Endothelial cell (in vitro differentiated cells): ENCODE measurements at places on chromosomes 16 and 17.

DNA sequence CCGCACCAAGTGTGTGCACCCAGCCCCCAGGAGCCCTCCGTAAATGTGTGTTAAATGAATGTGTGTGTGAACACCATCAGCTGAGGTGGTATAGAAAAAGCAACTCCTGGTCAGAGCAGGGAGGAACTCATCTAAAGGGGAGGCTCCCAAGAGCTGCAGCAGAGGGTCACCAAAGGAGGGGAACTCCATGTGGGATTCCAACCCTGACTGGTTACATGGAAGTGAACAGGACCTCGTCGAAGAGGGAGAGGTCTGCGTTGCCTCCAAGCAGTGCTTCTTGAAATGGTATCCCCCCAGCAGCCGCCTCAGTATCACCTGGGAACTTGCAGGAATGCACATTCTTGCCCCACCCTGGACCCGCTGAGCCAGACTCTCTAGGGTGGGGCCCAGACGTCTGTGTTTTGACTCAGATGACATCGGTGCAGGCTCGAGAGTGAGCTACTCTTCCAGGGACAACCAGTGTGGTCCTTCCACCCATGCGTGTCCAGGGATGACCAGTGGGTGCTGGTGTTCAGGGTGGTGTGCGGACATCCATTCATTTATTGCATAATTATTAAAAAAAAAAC is 30.8 kb downstream of the ADCY9 start:
- no peak for DNase-seq

DNA sequence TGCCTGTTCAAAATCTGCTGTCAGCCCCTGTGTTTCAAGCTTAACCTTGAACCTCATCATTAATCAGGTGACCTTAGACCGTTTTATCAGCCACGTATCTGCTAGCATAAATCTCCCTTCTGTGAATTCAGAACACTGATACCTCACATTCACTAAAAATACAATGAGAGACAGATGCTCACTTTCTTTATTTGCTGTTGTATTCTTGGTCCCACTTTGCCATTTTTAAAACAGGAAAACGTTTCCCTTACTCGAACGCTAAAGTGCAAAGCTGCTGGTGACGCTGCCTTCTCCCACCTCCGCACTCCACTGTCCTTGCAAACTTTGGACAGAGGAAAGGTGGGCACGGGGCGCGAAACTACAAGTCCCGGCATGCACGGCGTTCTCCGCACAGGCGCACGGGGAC is 220 bp upstream of the ARHGAP44 start:
- no peak for DNase-seq

DNA sequence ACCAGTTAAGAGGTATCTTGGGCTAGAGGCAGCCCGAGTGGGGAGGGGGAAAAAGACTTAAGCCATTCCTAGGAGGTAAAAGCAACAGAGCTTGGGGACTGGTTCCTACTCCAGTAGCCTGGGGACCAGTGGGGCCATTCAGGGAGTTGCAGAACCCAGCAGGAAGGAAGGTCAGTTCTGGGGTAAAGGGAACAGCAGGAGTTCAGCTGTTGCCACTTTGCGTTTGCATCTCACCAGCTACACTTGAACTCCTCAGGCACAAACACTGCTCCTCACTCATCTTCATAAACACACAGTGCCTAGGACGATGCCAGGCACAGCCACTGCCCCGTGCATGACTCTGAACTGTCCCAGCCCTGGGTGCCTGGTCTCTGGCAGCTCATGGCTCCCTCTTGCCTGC is 4.0 kb downstream of the HAP1 start:
- no peak for DNase-seq

GRCh38 chr17:43312011-43312410 is 78.2 kb upstream of the RNU2-1 start:
- no peak for DNase-seq

DNA sequence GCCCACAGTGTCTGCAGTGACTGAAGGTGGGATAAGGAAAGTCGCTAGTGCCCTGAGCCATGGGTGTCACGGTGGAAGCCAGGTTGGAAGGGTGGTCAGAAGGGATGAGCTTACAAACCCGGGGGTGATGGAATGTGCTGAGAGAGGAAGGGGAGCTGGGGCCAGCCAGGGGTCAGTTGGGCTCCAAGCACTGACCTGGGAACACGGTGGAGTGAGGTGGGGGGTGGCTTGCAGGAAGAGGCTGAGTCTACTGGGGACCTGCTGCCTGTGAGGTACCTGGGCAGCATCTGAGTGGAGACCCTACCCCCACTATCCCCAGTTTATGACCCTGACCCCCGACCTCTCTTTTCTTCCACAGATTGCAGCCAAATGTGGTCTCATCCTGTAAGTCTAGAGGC is 3.1 kb downstream of the TMEM92 start:
- DNase-seq: no peak

DNA sequence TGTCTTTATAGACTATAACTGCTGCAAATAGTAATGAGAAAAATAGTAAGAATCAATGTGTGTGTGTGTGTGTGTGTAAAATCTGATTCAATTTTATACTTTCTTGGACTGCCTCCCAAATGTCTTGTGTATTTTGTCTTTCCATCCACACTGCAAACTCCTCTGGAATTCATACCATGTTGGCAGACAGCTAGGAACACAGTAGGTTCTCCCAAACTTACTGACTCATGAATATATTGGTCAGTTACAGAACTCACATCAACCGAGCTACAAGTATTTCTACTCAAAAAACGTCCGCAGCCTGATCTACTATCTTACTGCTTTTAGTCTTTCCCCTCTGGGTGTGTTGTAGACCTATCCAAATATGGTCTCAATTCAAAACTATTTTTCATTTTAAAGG is 542.7 kb upstream of the PSMD7 start:
- no peak for DNase-seq

GRCh38 chr17:64223283-64223682 is 39.8 kb downstream of the TEX2 start:
- no peak for DNase-seq

- DNase-seq: no peak
Observed at GRCh38 chr17:21198411-21198810, 15.6 kb downstream of the TMEM11 start.

- no peak for DNase-seq
Observed at GRCh38 chr16:1323296-1324239, 9.9 kb upstream of the BAIAP3 start.

DNA sequence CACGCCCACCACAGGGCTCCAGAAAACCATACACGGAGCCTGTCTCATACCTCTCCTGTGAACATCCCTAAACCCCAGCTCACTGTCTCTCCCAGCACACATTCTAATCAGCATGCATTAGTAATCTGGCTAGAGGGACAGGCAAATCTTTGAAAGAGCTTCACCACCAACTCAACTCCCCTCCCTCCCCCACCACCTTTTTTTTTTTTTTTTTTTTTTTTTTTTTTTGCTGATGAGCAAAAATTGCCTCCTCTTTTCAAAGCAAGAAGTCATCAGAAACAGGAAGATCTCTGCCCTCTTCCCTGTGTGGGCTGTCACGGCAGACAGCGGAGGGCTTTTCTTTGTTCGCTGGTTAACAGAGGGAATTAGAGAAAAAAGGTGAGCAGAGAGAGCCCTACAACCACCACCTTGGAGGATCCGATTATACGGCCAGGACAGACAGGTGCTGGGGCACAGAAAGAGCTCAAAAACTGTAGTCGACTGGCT is 19.9 kb downstream of the GAS7 start:
- no peak for DNase-seq

- no peak for DNase-seq
Observed at GRCh38 chr17:47230864-47231263, 21.7 kb downstream of the MYL4 start.

GRCh38 chr17:4329838-4330237 is 36.6 kb downstream of the UBE2G1 start:
- no peak for DNase-seq

DNA sequence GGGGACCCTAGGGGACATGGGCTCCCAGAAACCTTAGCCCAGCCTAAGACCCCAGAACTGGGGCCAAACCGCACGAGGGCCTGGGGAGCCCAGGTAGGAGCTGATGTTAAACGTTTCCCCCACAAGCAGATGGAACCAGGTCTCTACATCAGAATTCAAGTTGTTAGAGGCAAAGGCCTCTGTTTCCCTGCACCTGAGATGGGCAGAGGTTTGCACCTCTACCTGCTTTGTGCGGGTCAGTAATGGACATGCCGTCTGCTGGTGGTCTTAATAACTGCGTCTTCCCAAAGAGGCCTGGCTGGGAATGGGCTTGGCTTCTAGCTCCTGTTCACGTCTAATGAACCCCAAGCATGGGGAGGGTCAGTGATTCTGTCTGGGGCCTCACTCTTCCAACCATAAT is 79.1 kb downstream of the NDE1 start:
- DNase-seq: no peak

- peak; percentile 31 for DNase-seq
Observed at GRCh38 chr17:7177954-7178477, 1.2 kb downstream of the ASGR1 start.

GRCh38 chr17:49482144-49482817 is 12.8 kb upstream of the NGFR start:
- DNase-seq: no peak

DNA sequence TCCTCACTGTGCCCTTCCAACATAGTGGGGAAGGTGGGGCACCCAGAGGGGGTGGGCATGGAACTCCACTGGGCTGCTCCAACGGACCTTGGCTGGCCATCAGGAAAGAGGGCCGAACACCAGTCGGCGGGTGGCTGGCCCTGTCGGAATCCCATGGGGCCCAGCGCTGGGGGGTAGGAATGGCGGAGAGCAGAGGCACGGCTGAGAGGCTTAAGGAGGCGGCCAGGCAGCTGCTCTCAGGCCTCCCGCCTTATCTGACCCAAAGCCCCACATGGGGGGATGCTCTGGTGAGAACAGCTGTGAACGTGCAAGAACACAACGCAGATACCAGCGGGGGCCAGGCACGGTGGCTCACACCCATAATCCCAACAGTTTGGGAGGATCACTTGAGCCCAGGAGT is 4.4 kb upstream of the MYO1C start:
- no peak for DNase-seq

- peak; percentile 15 for DNase-seq
Observed at GRCh38 chr16:58197314-58198012, 443 bp downstream of the CSNK2A2 start.

- no peak for DNase-seq
Observed at GRCh38 chr17:8160741-8161221, 2.0 kb downstream of the VAMP2 start.

DNA sequence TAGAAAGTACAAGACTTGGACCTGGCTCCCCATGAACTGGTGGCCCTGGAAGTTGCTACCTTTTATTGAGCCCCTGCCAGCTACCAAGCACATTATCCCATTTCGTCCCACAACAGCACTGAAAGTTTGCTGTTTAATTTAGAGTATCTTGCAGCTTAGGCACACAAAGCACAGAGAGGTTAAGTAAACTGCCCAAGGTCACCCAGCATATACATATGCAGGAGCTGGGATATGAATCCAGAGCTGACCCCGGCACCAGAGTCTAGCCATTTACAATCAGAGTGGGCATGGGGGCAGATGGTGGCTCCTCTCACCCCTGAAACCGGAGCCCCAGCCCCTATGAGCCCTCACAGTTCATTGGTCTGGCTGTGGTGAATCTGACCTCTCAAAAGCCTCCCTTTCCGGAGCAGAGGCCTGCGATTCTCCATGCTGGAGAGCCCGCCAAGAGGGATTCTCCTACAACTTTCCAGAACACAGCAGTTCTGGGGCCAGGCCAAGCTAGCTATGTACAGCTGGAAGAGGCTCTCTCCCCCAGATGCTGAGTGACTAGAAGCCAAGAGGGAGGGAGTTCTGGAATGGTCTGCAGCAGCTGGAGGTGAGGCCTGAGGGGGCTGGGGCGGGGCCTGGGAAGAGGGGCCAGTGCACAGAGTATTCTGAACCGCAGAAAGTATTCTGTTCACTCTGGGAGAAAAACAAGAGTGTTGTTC is 58.3 kb downstream of the SREBF1 start:
- no peak for DNase-seq

DNA sequence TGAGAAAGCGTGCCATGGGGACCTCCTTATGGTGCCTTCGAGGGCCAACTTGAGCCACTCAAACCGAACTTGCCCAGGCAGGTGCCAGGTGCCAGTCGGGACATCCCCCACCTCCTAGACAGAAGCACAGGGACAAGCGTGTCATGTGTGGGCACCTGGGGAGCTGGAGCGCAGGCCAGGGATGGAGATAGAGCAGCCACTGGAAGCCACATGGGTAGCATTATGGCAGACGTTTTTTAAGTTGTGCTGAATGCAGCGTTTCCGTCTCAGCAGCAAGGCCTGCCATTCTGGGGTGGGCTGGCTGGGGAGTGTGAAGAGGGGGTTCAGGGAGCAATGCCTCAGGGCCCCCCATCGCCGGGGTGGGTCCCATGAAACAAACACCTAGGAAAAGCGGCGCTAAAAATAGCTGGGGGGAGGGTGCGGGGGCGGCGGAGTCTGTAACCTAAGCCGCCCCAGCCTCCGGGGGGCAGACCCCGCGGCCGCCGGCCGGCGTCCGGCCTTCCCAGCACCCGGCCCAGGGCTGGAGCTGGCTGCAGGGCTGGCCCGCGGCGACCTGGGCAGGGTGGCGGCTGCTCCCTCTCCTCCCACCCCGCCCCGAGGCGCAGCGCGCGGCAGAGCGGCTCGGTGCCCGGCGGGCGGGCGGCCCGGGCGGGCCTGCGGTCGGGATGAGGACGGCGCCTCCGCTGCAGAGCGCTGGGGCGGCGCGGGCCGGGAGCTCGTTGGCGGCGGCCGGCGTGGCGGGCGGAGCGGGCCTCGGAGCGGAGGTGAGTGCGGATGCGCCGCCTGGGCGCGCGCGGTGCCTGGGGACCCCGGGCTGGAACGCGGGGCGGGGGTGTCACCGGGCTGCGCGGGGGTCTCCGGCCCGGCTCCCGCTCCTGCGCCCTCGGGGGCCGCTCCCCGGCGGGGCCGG is at the start of gene ZNF469:
ZNF469 (plus strand) TSS at position 469 of the 910 bp plus-strand sequence. CDS start 44,512 bp downstream, outside the sequence.
- DNase-seq: peak; percentile 43

- DNase-seq: no peak
Observed at GRCh38 chr16:65062736-65063583, 58.9 kb downstream of the CDH11 start.

GRCh38 chr16:30491744-30492308 is 19.3 kb downstream of the ITGAL start:
- no peak for DNase-seq

- DNase-seq: no peak
Observed at GRCh38 chr16:1908983-1909382, 9.2 kb downstream of the HS3ST6 start.

DNA sequence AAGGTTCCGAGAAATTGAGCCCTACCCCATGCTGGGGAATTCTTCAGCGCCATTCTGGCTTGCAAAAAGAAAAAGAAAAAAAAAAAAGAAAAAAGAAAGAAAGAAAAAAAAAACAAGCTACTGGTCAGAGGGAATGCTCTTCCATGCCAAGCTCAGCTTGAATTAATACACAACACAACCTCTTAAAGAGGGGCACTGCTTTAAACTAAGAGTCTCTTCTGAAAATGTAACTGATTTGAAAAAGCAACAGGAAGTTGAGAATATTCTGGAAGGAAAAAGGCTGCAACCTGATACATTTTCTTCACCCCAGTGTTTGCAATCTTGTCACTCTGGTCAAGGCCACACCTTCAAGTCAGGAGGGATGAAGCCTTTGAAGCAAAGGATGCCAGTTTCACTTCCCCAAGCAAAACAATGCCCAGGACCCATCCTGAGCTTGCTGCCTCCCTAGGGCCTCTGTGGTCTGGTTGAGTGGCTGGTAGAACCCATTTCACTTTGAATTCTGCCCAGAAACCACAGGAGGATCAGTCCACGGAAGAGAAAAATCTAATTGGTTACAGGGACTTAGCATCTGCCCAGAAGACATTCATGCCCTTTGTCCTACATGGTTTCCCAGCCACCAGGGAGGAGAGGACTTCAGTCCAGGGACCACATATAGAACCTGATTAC is 389.7 kb downstream of the SOX9 start:
- DNase-seq: no peak
